ENCODE measurements at places on chromosomes 13 and 19. TPM values are rescaled to one million over a fixed set of nuclear protein-coding genes. Genes with fewer than 3 reads are reported as not detected.

Gene PSG1
- not detected for total RNA-seq

Gene CFD
- 363 TPM for total RNA-seq

Gene LRRC63
- total RNA-seq: not detected

Gene KLF1
- not detected for total RNA-seq

DNA sequence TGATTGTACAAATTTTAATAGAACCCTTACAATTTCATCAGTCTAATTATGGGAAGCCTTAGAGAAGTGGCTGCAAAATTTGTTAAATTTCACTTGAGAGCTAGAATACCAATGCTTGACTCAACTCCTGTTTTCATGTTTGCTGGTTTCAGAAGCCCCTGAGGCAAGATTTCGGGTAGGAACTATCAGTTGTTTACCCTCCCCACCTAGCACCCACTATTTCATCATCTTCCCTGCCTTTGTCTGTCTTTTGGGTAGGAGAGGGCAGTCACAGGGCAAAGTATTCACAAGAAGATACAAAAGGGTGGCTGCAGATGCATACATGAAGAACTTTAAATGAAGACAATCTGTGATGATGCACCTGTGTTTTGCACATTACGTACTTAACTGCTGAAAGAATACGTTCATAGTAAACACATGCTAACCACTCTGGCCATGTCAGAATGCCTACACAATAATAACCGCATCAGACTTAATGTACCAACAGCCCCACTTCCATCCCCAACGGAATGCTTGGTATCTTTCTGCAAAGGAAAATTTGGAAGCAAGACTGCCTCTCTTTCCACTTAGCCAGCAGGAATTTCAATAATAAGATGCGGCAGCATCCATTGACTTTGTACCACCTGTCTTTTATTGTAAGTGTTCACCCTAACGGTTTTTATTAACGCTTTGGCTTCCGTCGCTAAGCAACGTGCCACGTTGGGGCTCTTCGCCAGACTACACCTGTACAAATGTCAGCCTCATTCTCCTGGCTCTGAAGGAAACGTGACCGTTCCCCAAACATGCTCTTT lies 30.4 kb downstream of the TPT1 start:
- H3K27ac ChIP-seq: no peak overlapping the region
- H3K27me3 ChIP-seq: no peaks in the 10 kb centered on the region
- no peaks in the 10 kb centered on the region for H3K36me3 ChIP-seq
- no peak for DNase-seq
- peaks cover 16% of the 10 kb centered on the region for H3K4me1 ChIP-seq

All from thyroid gland (tissue), 4 donors.